NCI-H1930 (cell line): ENCODE measurements at places on chromosomes 3 and 15.

- no peak for DNase-seq
These were observed 3.8 kb upstream of the FOXB1 start for GRCh38 chr15:60000113-60000823.

GRCh38 chr3:164479978-164480377 lies 598.3 kb downstream of the SI start:
- DNase-seq: no peak

DNA sequence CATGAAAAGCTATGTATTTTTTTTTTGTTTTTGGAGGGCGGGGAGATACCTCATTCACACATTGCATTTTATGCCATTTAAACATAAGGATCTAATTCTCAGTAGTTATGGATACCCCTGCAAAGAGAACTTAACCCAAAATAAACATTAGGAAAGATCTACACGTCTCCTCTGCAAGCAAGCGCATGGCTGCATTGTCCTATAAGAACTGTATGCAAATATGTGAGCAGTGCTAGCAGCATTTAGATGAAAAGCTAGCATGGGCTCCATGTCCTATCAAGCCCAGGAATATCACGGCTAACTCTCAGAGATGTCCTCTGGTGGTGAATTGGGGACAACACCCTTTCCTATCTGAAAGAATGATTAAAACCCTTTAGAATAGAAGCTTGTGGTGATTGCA lies 292.8 kb downstream of the MEX3B start:
- no peak for DNase-seq

GRCh38 chr3:196332168-196332567 lies 6.0 kb downstream of the TM4SF19 start:
- no peak for DNase-seq

DNA sequence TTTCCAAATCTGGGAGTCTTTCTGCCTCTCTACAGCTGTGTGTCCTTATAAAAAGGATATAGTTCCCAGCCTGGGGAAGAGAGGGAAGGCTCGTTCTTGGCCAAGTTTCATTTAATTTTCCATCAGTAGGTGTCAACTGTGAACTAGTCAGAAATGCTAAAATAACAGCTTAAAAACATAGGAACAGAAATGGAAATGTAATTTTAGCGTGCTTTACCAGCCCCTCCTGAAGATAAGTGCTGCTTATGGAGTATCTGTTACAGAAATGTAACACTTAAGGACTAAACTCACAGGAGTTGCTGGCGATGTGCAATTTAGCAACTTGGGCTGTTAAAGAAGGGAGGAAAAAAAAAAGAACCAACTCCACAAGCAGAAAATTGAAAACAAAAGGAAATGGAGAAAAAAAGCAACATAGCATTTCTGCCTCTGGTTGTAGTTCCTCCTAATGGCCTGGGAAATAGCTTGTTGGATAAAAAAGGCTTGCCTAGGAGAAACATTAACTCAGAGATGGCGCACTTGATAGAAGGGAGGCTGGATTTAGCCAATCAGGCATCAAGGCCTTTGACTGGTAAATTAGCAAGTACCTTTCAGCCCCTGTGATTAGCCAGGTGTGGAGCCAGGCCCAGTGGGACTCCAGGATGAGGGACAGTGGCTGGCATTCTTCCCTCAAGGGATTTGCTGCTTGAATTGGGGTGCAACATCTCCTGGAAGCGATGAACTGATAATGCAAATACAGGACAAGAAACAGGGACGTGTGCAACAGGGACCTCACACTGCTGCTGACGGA lies 84.3 kb downstream of the RPLP1 start:
- DNase-seq: no peak

- DNase-seq: no peak
These were observed 465.2 kb upstream of the TPRG1 start for GRCh38 chr3:188706599-188706998.

DNA sequence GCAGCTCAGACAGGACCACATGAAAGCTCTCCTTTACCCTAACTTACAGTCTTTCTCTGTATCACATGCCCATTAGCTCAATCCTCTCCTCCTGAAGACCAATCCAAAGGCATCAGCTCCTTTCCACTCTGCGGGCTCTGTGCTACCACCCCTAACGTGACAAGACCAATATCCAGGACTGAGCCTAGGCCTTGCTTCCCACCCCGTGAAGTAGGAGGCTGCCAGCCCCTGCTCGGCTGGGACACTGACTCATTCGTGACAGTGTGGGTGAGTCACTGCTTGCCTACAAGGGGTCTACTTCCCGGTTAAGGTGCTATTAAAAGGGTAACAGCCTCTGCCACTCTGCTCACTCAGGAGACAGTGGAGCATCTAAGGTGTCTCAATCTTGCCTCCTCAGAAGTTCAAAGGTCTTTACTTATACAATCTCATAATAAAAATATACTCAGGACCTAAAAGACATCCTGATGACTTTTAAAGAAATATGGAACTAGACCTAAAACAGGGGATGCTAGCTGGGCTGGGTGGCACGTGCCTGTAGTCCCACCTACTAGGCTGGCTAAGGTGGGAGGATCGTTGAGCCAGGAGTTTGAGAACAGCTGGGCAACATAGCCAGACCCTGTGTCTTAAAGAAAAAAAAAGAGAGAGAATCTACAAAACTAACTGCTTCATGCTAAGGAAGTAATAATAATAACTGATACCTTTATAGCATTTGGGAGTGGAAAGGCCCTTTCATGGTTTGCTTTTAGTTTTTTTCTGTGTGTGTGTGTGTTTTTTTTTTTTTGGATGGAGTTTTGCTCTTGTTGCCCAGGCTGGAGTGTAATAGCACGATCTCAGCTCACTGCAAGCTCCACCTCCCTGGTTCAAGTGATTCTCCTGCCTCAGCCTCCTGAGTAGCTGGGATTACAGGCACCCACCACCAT lies 55.0 kb downstream of the TMEM44 start:
- DNase-seq: no peak

GRCh38 chr3:172546105-172546504 lies 22.9 kb upstream of the TNFSF10 start:
- no peak for DNase-seq

GRCh38 chr3:7194071-7194835 lies 333.3 kb downstream of the GRM7 start:
- no peak for DNase-seq

GRCh38 chr3:146834917-146835316 lies 229.8 kb upstream of the PLSCR5 start:
- no peak for DNase-seq

DNA sequence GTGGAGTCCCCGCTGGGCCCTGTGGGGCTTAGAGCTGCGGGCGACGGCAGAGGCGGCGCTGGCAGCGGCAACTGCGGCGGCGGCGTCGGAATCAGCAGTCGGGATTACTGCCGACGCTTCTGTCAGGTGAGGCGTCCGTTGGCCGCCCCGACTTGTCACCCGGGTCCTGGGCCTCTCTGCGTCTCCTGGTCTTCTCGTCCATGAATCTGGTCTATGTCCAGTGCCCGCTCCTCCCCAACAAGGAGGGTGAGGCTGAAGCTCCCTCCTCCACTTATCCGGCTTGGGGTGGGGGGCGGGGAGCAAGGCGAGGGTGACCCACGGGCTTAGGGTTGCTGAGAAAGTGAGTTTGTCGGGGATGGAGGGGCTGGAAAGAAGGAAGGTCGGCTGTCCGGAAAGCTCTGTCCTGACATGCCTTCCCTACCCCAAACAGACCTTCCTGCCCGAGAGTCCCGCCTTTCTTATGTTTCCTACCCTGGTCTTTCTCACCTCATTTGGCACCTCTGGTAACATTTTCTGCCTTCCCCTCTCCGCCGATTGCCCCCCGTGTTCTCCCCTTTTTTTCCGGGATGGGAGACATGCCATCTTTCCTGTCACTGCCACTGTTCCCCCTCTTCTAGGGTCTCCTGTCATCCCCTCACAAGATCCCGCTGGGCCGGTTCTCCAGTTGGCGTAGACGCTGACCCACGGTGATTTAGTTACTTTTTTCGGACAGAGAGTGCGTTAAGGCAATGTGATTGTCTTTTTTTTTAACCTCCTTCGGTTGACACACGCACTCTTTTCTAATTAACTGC lies 520 bp downstream of the ZNF654 start:
- DNase-seq: no peak

- DNase-seq: no peak
These were observed 424.6 kb downstream of the SHQ1 start for GRCh38 chr3:72423643-72424042.

DNA sequence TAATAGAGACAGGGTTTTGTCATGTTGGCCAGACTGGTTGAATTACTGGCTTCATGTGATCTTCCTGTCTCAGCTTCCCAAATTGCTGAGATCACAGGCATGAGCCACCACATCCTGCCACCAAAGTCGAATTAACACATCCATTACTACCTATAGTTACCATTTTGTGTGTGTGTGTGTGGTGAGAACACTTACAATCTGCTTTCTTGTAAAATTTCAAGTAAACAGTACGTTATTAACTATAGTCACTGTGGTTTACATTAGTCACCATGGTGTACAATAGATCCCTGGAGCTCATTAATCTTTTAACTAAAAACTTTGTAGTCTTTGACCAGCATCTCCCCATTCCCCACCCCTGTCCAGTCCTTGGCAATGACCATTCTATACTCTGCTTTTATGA lies 270.0 kb downstream of the NAALADL2 start:
- DNase-seq: no peak

- DNase-seq: no peak
These were observed 594 bp downstream of the CRELD1 start for GRCh38 chr3:9934235-9934621.

DNA sequence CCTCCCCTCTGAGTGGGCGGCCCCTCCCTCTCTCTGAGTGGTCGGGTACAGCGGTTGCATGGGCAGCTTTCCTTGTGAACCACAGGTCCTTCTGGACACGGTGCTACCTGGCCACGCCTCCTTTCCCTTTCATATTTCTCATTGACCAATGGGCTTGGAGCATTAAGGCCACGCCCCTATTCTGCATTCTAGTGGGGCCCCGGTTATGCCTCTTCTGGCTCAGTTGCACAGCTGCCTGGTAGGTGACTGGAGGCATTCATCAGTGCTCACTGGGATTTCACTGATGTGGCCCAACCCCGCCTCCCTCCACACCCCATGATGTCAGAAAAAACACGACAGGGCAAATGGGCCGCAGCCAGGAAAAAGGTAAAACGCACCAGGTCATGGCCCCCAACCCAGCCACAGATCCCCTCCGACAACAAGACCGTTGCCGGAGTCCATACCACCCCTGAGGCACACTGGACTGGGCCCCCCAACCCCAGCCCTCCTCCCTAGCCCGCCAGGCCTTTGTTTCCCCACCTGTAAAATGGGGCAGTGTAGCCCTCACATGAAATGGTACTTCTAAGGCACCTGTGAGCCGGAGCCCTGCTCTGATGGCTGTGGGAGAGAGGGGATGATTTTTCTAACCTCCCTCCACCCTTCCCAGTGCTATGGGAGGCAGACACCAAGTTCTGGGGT lies 26.3 kb downstream of the NGRN start:
- no peak for DNase-seq

DNA sequence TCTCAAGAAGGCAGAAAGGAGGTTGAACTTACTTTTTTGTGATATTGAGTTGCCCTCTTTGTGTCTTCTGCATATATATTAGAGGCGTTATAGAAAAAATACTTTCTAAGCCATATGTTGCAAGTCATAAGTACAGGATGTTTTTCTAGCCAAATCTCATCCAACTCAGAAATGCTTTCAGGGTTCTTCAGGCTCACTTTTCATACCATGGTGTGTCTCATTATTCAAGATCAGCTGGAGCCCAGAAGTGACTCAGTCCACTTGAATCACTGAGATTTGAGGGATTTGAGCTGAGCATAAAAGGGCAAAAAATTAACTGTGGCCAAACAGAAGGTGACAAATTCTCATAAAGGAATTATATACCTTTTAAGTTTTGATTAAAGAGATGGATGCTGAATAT lies 157.3 kb downstream of the WNT5A start:
- no peak for DNase-seq

DNA sequence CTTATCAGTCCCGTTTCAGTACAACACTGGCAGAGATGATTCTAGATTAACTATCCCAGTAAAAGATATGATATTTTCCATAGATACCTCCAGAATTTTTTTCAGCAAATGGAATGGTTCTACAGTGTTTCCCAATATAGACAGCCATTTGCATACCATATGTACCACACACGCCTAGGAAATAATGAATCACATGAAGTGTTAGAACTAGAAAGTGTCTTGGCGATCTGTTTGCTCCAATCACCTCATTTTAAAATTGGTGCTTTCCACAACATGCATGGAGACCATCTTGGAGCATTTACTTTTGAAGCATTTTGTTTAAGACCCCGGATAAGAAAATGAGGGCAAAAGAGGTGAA lies 2.0 kb downstream of the C2CD4A start:
- DNase-seq: no peak

DNA sequence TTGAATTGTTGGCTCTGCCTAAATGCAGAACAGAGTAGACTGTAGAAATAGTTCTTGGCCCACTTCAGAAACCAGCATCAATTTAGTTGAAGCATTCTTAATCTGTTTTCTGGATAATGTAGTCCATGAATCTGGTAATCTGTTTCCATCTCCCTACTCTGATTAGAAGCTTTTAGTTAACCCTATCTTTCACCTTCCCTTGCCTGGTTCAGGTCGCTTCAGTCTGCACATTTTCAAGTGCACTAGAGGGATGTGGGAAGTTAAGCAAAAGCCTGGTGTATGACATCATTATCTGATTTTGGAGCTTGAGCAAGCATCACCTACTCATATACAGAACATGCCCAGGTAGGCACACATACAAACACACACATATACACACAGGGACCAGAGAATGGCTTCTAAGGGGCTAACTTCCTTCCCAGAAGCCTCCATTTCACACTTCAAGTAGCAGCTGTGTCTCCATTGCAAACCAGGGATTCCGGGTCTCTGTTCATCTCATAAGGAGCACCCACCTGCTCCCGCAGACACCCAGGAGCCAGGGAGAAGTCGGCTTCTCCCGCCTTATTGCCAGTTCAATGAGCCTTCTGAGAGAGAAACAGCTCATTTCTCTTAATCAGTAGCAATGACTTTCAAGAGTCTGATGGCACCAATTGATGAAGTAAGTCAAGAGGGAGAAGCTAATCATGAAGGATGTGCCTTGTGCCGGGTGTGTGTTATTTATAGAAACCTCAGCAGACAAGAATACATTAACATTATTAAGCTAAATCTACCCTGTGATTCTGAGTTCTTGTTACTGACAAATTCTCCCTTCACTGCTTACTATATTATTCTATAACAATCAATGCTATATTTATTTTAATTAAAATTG lies 347.9 kb upstream of the STAC start:
- no peak for DNase-seq

DNA sequence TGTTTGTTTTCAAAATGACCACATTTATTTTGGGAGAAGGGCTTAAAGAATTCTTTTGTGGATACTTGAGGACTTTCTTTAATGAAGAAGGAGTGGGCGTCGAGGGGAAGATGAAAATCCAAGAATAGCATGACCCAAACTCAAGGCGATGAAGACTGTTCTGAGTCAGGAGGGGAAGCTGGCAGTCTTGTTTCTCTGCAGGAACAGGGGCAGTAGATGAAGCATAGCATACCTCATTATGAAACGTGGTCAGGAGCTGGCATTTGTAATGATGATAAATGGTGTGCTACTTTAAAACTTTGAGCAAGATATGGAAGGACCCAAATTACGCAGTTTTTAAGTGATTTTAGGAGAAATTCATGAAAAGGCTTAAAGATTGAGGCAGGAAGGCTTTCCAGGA lies 549.0 kb downstream of the IGSF11 start:
- no peak for DNase-seq

GRCh38 chr3:196440041-196440537 lies 7.9 kb upstream of the UBXN7 start:
- no peak for DNase-seq

GRCh38 chr3:158095814-158096704 lies 10.2 kb downstream of the SHOX2 start:
- DNase-seq: no peak
